NCI-H774 (cell line): ENCODE measurements at places on chromosomes 5 and 9.
A peak's percentile ranks its signal among the peaks of the same experiment; 100 is the strongest.

GRCh38 chr5:113199122-113199905 is 222.7 kb downstream of the DCP2 start:
- DNase-seq: no peak

- no peak for DNase-seq
These were observed 32.0 kb downstream of the HAVCR1 start for GRCh38 chr5:157026789-157027424.

- DNase-seq: no peak
These were observed 200.8 kb downstream of the MAT2B start for GRCh38 chr5:163706053-163706771.

DNA sequence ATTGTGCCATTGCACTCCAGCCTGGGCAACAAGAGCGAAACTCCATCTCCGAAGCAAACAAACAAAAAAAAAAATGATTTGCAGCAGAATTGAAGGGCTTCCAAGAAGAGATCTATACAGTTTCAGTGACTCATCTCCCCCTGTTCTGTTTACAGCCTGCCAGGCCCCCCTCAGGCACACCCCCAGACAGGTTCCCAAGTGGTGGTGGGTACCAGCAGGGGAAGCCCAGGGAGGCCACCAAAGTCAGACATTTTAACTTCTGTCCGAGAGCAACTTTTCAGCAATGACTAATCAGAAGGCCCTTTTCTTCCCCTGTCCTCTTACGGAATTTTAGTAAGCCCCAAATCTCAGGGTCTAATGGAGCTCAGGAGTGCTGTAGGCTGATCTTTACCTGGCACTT is 98.7 kb downstream of the PAX5 start:
- no peak for DNase-seq

- no peak for DNase-seq
These were observed 362.1 kb upstream of the CCNH start for GRCh38 chr5:87774804-87775203.

DNA sequence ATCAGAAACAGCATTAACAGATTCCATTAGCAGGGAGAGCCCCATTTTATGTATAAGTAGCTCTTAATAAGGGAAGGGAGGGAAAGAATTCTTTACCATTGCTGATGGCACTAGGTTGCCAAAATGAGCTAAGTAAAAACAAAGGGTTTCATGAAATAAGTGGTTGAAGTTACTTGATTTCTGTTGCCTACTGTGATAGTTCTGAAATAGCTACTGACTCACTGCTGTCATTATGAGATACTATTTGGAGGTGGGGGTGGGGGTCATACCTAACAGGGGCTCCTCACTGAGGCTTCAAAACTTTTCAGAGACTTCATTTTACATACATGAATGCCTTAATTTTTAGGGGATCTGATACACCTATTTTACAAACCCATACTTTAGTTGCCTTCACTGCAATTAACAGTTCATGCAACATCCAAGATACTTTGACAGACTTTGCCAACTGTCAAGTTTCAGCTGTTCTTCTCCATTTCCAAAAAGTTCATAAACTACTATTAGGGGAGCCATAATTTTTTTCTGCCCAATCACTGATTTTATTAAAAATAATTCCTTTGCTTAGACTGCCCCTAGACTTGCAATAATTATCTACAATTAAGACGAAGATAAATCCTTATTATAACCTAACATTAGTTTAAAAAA is 4.6 kb downstream of the HOMER1 start:
- no peak for DNase-seq

DNA sequence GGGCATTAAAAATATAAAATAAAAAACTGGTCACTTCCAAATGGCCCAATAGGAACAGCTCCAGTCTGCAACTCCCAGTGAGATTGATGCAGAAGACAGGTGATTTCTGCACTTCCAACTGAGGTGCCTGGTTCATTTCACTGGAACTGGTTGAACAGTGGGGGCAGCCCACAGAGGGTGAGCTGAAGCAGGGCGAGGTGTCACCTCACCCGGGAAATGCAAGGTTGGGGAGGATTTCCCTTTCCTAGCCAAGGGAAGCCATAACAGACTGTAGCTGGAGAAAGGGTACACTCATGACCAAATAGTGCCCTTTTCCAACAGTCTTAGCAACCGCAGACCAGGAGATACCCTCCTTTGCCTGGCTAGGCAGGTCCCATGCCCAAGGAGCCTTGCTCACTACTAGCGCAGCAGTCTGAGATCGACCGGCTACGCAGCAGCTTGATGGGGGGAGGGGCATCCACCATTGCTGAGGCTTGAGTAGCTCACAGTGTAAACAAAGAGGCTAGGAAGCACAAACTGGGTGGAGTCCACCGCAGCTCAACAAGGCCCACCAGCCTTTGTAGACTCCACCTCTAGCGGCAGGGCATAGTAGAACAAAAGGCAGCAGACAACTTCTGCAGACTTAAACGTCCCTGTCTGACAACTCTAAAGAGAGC is 12.7 kb downstream of the RLN1 start:
- DNase-seq: peak; percentile 72

DNA sequence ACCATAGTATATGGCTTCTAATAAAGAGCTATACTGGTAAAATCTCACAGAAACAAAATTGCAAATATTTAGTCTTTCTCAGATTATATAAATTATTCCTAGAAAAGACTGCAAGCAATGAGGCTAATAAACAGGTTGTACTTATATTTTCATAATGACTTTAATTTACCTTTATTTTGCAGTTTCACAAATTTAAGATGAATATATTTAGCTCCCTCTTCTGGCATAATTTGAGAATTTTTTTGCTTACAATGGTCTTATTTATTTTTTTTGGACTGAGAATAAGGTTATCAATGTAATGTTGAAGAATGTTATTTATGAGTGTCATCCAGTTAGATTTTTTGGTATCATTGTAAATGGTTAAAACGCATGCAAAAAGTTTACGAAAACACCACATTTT is 56.7 kb downstream of the PIK3R1 start:
- no peak for DNase-seq

- no peak for DNase-seq
These were observed 585.3 kb upstream of the TLE4 start for GRCh38 chr9:78986446-78986845.

- no peak for DNase-seq
These were observed 125.6 kb downstream of the PAPPA start for GRCh38 chr9:116279230-116279629.

DNA sequence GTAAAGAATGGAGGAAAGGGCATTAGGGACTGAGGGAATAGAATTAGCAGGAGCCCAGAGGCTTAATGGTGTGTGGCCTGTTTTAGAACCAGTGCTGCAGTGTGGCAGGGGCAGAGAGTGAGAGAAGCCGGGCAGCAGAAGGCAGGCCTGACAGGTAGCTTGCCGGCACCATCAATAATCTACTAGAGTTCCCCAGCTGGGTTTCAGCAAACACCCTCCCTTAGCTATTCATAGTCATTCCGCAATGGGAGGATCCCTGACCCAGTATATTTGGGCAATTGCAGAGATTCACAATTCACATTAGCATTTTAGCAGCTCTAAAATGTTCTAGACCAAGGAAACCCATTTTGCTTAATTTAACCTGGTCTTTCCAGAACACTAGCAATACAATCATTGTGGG is 227.8 kb downstream of the ARRDC3 start:
- DNase-seq: no peak

DNA sequence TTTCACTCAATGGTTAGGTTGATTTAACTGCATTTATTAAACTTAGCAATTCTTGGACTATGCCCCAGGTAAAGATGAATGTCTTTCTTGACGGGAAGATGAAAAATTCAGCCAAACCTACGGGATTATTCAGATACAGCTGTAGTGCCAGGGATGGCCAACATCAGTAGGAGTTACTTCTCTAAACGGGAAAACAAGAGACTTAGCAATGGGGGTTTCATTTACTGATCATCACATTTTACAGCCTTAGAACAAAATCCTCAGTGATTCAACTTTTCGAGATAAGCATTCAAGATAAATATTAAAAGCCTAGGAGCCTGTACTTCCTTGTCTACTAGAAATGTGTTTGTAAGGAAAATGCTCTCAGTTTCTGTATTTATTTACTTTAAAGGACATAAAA is 46.1 kb downstream of the S1PR3 start:
- no peak for DNase-seq

GRCh38 chr5:158414780-158415179 is 555.8 kb upstream of the CLINT1 start:
- no peak for DNase-seq

DNA sequence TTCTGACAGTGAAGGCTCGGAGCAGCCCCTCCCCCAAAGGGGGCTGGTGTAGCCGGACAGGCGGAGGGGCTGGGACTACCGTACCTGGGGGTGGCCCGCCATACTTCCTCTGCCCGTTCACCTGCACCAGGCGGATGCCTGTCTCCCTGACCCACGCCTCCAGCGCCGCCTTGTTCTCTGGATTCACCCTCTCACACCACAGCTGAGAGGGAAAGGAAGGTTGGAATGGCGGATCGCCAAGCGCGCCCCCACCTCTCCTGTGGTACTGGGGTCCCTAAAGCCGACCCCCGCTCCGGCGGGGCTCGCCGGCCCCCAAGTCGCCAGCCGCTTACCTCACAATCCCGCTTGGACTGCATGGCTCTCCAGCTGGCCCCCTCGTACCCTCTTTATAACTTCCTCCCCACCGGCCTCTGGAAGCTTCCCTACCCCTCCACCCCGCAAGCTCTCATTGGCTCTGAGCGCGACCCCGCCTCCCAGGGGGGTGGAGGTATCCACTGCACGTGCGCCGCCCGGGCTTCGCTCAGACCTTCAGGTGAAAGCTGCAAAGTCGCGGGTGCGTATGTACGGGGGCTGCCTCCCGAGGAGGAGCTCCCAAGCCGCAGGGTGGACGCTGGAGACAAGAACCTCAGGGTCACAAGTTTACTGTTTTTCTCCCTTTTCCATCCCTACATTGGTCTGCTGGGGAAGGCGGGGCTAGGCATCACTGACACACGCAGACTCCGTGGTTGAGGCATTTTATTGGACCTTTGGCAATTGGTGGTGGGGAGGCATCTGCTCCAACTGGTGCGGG is at the start of gene DND1:
Gene DND1 (minus strand): TSS at position 390 of the 790 bp plus-strand sequence. CDS start 34 bp downstream, at position 356.
- no peak for DNase-seq

DNA sequence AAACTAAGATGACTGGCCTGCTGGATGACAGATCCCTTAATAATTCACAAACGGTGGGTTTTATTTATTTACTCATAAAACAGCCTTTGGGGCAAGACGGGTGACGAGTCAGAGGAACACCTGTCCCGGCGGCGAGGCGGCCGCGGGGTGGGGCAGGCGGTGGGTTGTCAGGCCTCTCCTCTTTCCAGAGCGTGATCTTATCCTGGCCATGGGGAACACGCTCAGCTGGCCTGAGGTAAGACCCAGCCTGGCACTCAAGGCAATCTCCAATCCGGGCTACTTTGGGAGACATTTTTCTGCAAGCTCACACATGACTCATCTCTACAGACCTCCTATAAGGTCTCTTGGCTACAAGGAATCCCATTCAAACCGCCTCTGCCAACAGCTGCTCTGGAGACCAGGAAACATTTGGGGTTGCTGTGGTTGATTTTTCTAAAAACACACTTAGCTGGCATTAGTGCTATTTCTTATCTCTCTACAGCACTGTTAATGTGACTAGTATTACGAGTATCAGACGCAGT is 6.3 kb downstream of the RAPGEF1 start:
- DNase-seq: no peak

DNA sequence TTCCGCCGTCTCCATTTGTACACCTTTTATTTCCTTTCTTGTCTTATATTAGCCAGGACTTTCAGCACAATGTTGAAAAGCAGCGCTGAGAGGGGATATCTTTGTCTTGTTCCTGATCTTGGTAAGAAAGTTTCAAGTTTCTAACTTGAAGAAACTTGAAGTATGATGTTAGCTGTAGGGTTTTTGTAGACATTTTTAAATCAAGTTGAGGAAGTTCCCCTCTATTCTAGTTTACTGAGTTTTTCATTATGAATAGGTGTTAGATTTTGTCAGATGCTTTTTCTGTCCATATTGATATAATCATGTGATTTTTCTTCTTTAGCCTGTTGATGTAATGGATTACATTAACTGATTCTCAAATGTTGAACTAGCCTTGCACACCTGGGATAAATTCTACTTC is 425.7 kb downstream of the PIK3R1 start:
- DNase-seq: no peak

DNA sequence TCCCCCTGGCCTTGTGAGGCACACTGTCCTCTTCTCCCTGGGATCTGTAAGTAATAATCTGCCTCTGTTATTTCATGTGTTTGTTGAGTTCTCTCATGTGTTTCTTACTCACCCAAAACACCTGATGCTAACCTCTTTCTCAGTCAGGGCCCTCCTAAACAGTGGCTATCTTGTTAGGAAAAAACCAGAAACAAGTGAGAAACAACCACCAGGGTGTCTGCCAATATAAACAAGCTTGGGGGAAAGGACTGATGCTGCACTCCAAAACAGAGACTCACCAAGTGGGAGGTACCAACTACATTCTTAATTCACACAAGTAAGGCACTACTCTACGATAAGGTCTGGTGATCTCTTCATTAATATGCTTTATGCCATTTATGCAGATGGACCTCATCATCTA is 564.4 kb downstream of the SEMA5A start:
- DNase-seq: no peak

DNA sequence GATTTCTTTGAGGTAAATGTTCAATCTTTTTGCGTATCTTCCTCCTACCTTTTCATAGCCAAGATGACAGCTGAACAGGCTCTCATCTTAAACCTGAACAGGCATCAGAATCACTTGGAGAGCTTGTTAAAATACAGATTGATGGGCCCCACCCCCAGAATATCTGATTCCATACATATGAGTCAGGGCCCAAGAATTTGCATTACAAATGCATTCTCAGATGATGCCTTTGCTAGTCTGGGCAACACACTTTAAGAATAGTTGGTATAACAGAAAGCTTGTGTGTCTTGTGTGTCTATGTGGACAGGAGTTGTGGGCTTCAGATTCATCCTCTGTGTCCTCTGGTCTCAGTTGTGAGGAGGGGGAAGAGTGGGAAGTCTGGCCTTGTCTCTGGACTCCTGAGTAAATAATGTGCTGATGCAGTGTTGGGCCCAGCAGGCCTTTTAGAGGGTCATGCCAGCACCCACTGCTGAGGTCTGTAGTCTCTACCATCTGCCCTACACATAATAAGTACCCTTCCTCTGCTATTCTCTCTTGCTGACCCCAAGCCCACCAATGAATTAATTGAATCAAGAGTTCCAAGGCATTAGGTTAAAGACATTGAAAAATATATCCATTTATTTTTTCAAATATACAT is 43.1 kb downstream of the PTCD2 start:
- DNase-seq: no peak

DNA sequence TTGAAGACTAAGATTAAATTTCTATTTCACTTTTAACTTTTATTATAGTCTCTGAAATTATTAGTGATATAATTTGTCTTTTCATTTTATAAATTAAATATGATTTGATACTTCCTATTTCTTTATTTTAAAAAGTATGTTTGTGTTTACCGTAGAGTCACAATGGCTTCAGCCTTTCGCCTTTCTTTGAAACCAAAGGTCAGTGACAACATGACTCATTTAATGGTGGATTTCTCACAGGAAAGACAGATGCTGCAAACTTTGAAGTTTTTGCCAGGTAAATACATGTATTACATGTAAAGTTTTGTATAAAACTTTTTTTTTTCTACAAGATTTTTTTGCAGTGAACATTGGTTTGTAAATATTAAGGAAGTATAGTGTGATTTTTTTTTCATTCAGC is 36.4 kb downstream of the FSD1L start:
- no peak for DNase-seq
